ENCODE measurements at places on chromosomes 1 and 21.

DNA sequence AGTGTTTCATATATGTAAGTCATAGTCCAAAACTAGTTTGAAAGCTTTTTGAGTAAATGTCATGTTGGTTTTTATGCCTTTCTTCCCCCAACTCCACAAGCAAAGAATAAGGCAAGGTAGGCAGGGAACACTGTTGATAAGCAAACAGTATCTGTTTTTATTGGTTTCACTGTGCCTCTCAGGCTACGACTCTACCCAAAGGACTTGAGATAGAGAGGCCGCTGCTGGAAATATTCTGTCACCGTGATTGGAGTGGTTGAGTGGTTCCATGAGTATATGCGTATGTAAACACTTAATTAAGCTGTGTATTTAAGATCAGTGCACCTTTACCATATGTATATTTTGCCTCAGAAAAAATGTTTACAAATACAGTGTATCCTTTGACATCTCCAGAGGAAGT is 138.1 kb upstream of the KIF26B start:
- DNase-seq = no peak

GRCh38 chr1:214588963-214589597 is 13.9 kb upstream of the CENPF start:
- no peak for DNase-seq

DNA sequence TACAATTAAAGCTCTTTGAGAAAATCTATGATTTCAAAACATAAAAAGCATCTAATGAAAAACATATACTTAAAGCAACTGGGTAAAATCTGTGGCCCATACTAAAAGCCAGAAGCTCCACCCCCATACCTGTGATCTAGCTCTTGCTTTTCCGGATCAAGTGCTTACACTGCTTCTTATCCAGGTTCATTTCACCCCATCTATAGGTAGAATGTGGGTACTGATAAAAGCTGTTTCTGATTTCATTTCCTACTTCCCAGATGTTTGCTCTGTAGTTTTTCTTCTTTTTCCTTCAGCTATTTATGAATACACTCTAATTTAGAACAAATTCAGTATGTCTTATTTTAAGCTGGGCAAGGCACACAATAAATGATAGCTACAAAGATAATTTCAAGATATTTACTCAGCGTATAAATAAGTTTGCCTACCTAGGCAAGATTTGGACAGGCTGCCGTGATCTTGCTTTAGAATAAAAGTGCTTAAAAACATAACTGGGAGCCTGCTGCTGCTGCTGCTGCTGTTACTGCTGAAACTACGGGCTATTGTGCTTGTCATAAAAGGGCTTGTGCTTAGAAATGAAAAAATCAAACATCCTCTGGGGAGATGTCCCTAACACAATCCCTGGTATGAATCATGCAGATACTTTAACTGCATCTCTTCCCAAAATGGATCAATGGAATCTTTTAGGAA is 2.1 kb downstream of the SIPA1L2 start:
- peak; percentile 41 for DNase-seq

DNA sequence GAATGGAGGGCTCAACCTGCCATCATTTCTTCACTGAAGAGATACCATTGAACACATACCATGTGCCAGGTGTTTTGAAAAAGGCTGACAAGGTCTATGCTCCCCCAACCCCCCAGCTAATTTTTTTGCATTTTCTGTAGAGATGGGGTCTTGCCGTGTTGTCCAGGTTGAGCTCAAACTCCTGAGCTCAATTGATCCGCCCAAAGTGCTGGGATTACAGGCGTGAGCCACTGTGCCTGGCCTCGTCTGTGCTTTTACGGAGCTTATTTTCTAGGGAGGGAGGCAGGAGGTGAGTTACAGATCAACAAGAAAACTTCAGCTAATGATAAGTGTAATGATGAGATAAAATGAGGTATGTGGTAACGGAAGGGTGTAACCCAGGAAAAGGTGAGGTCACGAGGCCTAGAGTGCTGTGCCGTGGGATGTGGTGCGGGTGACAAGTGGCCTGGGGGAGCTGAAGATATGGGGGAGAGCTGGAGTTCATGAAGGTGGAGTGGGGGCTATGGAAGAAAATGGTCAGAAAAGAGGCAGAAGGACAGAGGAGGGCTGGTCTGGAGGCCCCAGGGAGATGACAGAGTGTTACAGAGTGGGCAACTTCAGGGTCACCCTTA is 28.2 kb downstream of the FAAH start:
- DNase-seq = no peak

GRCh38 chr1:236066828-236067386 is 2.0 kb upstream of the NID1 start:
- no peak for DNase-seq
